ENCODE measurements at places on chromosomes 1 and 21. TPM values are rescaled to one million over a fixed set of nuclear protein-coding genes. Genes with fewer than 3 reads are reported as not detected.

- H3K36me3 ChIP-seq, result no peaks in the 10 kb centered on the region
- H3K4me3 ChIP-seq, result no peak overlapping the region
- no peaks in the 10 kb centered on the region for H3K4me1 ChIP-seq
- peaks cover 4% of the 10 kb centered on the region for H3K27me3 ChIP-seq
- DNase-seq, result no peak
Observed at GRCh38 chr1:7579831-7580804, 191.0 kb upstream of the VAMP3 start.

DNA sequence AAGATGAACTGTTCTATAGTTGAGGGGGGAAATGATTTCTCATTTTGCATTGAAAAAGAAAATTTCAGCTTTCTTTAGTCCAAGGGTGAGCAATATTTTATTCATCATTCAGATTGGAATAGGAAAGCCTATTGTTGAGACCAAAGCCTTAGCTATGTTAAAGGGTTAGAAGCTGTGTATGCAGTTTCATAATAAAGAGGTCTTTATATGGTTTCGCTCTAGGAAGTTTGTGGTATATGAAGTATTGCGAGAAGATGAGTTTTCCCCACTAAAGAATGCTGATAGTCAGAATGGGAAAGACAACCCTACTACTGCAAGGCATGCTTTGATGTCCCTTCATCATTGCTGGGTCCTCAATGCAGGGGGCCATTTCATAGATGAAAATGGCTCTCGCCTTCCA, 28.6 kb downstream of the UAP1 start:
- H3K36me3 ChIP-seq, result peaks cover 36% of the 10 kb centered on the region
- no peaks in the 10 kb centered on the region for H3K27me3 ChIP-seq
- no peaks in the 10 kb centered on the region for H3K4me1 ChIP-seq
- no peak overlapping the region for H3K4me3 ChIP-seq

DNA sequence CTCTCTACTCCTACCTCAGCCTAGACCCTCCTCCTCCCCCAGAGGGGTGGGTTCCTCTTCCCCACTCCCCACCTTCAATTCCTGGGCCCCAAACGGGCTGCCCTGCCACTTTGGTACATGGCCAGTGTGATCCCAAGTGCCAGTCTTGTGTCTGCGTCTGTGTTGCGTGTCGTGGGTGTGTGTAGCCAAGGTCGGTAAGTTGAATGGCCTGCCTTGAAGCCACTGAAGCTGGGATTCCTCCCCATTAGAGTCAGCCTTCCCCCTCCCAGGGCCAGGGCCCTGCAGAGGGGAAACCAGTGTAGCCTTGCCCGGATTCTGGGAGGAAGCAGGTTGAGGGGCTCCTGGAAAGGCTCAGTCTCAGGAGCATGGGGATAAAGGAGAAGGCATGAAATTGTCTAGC, 21.6 kb upstream of the VPS13D start:
- H3K4me1 ChIP-seq, result peaks cover 53% of the 10 kb centered on the region
- peak overlapping the region; percentile 3 for H3K27ac ChIP-seq
- no peaks in the 10 kb centered on the region for H3K27me3 ChIP-seq
- no peak for DNase-seq
- no peak overlapping the region for H3K4me3 ChIP-seq

DNA sequence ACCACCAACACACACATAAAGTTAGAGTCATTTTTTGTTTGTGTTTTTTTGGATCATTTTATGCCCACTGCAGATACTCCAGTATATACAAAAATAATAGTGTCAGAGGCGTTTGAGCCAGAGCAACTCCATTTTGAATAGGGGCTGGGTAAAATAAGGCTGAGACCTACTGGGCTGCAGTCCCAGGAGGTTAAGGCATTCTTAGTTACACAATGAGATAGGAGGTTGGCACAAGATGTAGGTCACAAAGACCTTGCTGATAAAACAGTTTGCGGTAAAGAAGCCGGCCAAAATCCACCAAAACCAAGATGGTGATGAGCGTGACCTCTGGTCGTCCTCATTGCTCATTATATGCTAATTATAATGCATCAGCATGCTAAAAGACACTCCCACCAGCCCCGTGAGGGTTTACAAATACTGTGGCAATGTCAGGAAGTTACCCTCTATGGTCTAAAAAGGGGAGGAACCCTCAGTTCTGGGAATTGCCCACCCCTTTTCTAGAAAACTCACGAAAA, 40.6 kb downstream of the GJA5 start:
- no peak overlapping the region for H3K4me3 ChIP-seq
- peaks cover 12% of the 10 kb centered on the region for H3K27me3 ChIP-seq
- H3K36me3 ChIP-seq, result no peaks in the 10 kb centered on the region
- H3K4me1 ChIP-seq, result peaks cover 9% of the 10 kb centered on the region
- no peak for DNase-seq
- H3K27ac ChIP-seq, result no peak overlapping the region

DNA sequence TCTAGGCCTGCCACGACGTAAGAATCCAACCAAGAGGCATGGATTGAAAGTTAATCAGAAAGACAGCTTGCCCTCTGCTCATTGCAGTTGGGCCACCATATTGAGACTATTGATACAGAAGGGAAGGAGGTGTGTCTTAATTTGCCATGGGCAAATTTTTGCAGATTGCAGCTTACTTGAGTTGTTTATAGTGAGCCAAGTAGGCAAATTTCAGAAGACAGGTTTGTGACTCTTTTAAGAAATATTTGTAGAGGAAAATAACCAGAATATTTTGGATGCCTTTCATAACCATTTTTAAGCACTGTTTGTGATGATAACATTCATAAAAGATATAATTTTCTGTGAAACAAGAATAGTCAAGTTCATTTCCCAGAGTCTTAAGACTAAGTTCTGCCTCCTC, 74.1 kb downstream of the PRDM2 start:
- no peak overlapping the region for H3K4me3 ChIP-seq
- H3K27me3 ChIP-seq, result no peaks in the 10 kb centered on the region
- DNase-seq, result no peak
- H3K4me1 ChIP-seq, result peaks cover 15% of the 10 kb centered on the region

DNA sequence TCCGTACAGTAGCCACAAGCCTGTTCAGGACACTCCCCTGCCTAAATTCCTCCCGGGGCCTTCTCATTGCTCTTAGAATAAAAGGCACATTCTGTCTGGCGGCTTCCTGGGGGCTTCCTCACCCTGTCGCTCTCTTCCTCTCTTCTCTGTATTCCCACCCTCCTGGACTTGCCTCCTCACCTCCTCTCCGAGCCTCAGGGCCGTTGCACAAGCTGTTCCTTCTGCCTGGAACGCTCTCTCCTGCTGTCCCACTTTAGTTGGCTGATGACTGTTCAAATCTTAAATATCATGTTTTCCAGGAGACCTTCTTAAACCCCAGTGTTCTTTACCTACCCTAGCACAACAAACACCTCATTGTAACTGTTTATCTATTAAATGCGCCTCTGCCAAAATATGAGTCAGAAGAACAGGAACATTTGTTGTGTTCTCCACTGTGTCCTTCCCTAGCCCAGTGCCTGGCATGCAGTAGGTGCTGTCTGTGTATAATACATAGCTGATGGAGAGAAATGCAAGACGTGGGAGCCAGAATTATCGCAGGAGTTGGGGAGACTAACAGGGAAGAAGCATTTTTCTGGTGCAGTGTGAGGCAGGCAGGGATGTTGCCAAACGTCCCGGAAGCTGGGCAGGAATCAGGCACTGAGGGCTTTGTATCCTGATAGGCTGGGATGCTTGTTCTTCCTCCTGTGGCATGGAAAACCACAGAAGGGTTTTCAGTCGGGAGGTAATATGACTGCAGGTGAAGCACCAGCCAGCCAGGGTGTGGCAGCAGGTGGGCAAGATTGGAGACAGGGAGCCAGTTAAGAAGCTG, 24.1 kb upstream of the THRAP3 start:
- no peaks in the 10 kb centered on the region for H3K36me3 ChIP-seq
- H3K27ac ChIP-seq, result no peak overlapping the region
- H3K4me1 ChIP-seq, result no peaks in the 10 kb centered on the region
- no peak overlapping the region for H3K4me3 ChIP-seq

- no peak for DNase-seq
- H3K27me3 ChIP-seq, result no peaks in the 10 kb centered on the region
- H3K36me3 ChIP-seq, result peaks cover 23% of the 10 kb centered on the region
- no peak overlapping the region for H3K4me3 ChIP-seq
Observed at GRCh38 chr1:28756846-28757245, 20.1 kb downstream of the YTHDF2 start.

DNA sequence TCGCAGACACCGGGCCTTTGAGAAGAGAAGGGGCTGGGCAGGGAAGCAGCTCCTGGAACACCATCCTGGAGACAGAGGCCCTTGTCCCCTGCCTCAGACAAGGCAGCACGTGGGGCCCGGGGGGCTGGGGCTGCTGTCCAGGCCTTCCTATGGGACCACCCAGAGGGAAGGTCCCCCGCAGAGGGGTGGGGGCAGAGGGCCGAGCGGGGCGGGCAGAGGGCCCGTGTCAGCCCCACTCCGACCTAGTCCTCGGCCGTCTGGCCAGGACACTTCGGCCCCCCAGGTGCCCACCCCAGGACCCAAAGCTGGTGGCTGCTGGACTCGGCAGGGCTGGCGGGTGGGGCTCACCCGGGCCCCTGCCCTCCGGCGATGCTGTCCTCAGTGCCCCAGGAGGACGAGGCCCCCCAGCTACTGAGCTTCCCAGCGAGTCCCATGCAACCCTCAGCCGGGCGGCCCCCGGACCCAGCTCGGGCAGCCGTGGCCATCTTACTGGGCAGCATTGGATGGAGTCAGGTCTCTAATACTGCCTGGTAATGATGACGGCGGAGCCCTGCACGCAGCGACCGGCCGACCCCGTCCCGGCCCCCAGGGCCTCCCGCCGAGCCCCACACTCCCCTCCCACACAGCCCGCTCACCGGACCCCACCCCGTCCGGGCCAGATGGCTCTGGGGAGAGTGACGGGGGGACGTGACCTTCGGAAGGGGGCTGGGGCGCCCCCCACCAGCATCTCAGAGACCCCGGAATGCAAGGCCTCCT, 6.9 kb upstream of the TTLL10 start:
- H3K4me1 ChIP-seq, result peaks cover 3% of the 10 kb centered on the region
- no peaks in the 10 kb centered on the region for H3K36me3 ChIP-seq
- DNase-seq, result no peak
- no peak overlapping the region for H3K4me3 ChIP-seq
- H3K27ac ChIP-seq, result no peak overlapping the region
- H3K27me3 ChIP-seq, result peaks cover 6% of the 10 kb centered on the region

FAM131C gene
- 0.09 TPM for total RNA-seq

DNA sequence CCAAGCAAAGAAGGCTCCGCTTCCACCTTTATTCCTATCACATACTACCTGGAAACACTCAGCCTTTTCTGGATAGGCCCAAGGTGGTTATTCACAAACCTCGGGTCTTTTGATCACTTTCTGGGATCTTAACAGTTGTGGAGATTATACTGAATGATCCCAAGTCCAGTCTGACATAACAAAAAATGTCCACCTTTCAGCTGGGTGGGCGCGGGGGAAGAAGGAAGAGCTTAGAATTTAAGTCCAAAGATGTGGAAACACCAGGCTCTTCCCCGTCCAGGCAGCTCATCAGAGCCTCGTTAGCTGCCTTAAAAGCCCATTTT, 338 bp upstream of the C1orf53 start:
- peak overlapping the region; percentile 88 for H3K27ac ChIP-seq
- H3K27me3 ChIP-seq, result peaks cover 39% of the 10 kb centered on the region
- H3K4me3 ChIP-seq, result peak overlapping the region; percentile 76
- no peaks in the 10 kb centered on the region for H3K36me3 ChIP-seq
- DNase-seq, result no peak
- H3K4me1 ChIP-seq, result peaks cover 14% of the 10 kb centered on the region

- no peak for DNase-seq
- H3K36me3 ChIP-seq, result peaks cover 11% of the 10 kb centered on the region
- H3K4me3 ChIP-seq, result no peak overlapping the region
- H3K27ac ChIP-seq, result no peak overlapping the region
Observed at GRCh38 chr1:184903111-184903692, 71.1 kb downstream of the NIBAN1 start.

GRCh38 chr1:98854137-98854536, 150.5 kb downstream of the PLPPR5 start:
- no peak overlapping the region for H3K4me3 ChIP-seq
- DNase-seq, result no peak
- H3K27ac ChIP-seq, result no peak overlapping the region
- H3K4me1 ChIP-seq, result peaks cover 15% of the 10 kb centered on the region
- no peaks in the 10 kb centered on the region for H3K27me3 ChIP-seq
- no peaks in the 10 kb centered on the region for H3K36me3 ChIP-seq

DNA sequence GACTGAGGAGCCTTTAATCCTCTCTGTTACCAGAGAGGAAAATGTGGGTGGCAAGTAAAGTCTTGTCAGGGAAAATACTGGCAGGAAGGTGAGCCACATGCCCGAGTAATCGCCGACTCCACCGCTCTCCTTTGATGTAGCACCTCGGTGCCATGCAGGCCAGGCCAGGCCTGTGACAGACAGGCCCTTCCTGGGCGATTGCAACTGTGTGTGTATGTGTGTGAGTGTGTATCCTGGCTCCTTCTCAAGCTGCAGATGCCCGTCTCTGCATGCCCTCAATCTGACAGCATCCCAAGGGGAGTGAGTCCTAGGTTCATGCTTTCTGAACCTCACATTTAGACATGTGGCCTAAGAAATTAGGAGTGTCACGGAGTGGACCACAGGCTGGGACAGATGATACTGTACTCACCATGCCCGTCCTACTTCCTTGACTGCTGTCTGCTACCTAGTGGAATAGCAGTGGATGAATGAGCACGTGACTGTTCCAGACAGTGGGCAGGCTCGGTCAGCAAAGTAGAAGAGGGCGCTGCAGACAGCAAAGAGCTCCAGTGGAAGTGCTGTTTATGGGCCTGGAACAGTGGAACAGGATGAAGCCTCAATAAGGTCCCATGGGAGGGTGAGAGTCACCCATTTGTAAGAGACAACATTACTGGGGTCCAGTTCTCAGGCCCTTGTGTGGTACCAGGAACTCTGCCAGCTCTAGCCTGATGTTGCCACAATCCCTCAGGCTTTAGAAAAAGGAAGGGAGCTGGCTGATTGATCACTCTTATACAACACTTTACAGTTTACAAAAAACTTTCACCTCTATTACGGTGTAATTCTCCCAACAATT, 25.3 kb downstream of the SERTAD4 start:
- H3K27ac ChIP-seq, result no peak overlapping the region
- no peak overlapping the region for H3K4me3 ChIP-seq
- H3K27me3 ChIP-seq, result peaks cover 27% of the 10 kb centered on the region
- DNase-seq, result no peak
- no peaks in the 10 kb centered on the region for H3K4me1 ChIP-seq

- no peak overlapping the region for H3K27ac ChIP-seq
- no peak overlapping the region for H3K4me3 ChIP-seq
- no peaks in the 10 kb centered on the region for H3K36me3 ChIP-seq
- peaks cover 8% of the 10 kb centered on the region for H3K4me1 ChIP-seq
- H3K27me3 ChIP-seq, result peaks cover 17% of the 10 kb centered on the region
Observed at GRCh38 chr1:230570724-230571360, 71.4 kb upstream of the COG2 start.

GRCh38 chr1:46532498-46533178, 18.8 kb downstream of the KNCN start:
- H3K36me3 ChIP-seq, result no peaks in the 10 kb centered on the region
- H3K27me3 ChIP-seq, result peaks cover 25% of the 10 kb centered on the region
- DNase-seq, result peak; percentile 82
- H3K27ac ChIP-seq, result no peak overlapping the region
- H3K4me3 ChIP-seq, result no peak overlapping the region

DNA sequence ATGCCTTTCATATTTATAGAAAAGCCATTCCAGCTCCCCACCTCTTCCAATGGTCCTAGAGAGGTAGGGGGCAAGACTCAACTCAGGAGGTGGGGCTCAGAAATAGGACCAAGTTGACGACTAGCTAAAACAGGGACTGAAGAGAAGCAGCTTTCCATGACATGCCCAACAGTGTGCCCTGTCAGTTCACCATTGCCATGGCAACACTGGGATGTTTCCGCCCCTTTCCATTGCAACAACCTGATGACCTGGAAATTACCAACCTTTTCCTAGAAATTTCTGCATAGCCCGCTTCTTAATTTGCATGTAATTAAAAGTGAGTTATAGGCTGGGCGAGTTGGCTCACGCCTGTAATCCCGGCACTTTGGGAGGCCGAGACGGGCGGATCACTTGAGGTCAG, 22.4 kb upstream of the INTS3 start:
- no peak overlapping the region for H3K4me3 ChIP-seq
- H3K36me3 ChIP-seq, result no peaks in the 10 kb centered on the region
- no peaks in the 10 kb centered on the region for H3K27me3 ChIP-seq
- no peak for DNase-seq
- H3K27ac ChIP-seq, result no peak overlapping the region

AMY1C gene
- total RNA-seq, result not detected

Data from activated CD4-positive, alpha-beta T cell treated with anti-CD3 and anti-CD28 coated beads for 36 hours (primary cell).